CD4-positive, alpha-beta T cell treated with Interleukin-1 beta for 1 hour (primary cell): ENCODE measurements at places on chromosomes 12 and 14.

- no peak for DNase-seq
Observed at GRCh38 chr14:75717729-75718128, 56.7 kb downstream of the TTLL5 start.

DNA sequence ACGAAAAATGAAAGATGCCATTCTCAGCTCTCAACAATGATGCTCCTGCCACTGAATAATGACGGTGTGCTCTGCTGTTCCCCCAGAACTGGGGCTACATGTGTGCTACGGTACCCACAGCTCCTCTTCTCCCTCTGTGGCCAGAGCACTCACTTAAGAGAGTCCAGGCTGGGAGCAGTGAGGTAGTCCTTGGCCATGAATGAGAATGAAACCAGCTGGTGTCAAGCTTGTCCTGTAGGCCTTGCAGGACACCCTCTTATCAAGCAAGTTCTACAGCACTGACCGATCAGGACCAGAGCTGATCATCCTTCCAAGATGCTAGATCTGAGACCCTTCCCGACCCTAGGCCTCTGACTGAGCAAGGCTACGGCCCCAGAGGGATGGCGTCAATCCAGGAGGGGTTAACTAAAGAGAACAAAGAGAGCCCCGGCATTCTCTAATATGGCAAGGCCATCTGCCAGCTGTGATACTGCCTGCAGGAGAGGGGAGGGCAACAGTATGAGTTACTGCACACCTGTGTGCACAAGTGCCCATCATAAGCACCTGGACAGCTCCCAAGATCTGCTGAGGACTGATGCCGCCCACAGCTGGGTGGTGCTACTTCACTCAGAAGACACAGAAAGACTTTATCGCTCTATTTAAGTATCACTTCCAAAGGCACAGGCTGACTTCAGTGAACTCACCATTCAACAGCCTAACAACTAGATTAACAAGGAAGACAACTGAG, 30.5 kb downstream of the APPL2 start:
- DNase-seq = no peak

DNA sequence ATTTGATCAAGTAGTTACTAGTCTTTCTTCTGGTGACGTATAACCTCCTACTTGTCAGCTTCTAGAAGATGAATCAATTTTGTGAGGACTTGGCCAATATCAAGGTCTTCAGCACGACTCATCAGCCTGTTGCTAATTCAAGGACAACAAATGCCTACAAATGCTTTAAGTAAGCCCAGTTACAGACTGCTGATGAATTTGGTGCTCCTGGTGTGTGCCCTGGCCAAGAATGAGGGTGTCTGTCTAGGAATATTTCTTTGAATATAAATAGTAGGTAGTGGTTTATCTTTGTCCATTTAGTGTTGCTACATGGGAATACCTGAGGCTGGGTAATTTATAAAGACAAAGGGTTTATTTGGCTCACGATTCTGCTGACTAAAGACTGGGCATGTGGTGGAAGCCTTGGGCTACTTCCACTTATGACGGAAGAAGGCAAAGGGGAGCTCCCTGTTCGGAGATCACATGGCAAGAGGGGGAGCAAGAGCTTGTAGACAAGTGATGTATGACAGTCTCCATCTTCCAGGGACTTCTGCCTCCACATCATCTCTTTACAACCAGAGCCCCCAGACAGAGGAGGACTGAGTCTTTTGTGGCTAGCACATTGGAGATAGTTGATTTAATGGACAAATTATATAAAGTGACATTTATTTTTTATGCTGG, 180.2 kb downstream of the CRADD start:
- no peak for DNase-seq

- peak; percentile 79 for DNase-seq
Observed at GRCh38 chr12:1605129-1606020, 11.0 kb upstream of the FBXL14 start.

DNA sequence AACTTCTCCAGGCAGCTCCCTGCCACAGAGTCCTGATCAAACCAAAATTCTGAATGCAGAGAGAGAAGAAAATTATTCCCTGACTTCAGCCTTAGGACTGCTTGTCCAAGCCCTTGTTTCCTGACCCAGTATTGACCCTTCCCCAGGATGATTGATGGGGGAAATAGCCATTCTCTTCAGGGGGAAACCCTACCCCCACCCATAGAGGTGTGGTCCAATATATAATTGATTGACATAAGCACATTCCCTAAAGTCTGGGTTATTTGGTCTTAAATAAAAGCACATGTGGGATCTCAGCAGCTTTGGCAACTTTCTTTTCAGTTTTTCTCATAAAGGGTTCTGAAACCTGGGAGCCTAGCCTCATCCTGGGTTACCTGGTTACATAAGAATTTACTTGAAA, 201.2 kb upstream of the DDHD1 start:
- no peak for DNase-seq

- DNase-seq = no peak
Observed at GRCh38 chr12:107330831-107331431, 237.6 kb upstream of the CRY1 start.

GRCh38 chr14:33516898-33517436, 433.9 kb downstream of the EGLN3 start:
- no peak for DNase-seq
